ENCODE measurements at places on chromosomes 1 and 21.
A peak's percentile ranks its signal among the peaks of the same experiment; 100 is the strongest.

DNA sequence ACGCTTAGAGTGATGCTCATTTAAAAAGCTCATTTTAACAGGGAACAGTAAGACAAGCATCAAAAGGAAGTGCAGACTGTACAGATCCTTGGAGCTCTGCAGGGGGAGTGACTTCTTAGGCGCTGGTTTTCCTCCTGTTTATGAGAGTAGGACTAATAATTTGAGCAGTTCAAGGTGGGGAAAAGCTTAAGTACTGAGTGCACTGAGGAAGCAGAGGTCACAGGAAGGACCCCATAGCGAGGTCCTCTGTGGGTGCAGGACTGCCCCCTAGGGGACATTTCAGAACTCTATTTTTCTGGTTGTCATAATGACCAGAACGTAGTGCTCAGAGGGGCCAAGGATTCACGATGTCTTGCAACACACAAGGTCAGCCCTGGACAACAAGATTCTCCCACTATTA is 112.1 kb downstream of the HLCS start:
- DNase-seq, result peak; percentile 3

DNA sequence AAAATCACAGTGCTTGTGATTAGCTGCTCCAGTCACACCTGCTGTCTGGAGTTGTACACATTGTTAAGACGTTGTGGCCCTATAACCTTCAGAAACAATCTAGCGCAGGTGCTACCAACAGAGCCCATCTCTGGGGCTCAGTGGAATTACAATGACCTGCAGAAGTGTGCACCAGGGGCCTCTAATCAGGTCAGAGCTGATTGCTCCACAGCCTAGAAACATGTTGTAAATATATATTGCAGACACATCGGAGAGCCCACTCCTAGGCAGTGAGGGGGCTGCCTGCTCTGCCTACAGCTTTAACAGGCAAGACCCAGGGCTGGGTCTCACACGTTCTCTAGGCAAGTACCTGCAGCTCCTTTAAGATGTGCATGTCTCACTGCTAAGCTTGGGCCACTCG is 302.0 kb downstream of the SIPA1L2 start:
- DNase-seq, result no peak

- no peak for DNase-seq
Measured at GRCh38 chr21:38725196-38726157, 80.3 kb upstream of the ETS2 start.

GRCh38 chr1:213444224-213444623 is 393.2 kb downstream of the RPS6KC1 start:
- no peak for DNase-seq
